ENCODE measurements at places on chromosomes 16 and 17. TPM values are rescaled to one million over a fixed set of nuclear protein-coding genes. Genes with fewer than 3 reads are reported as not detected.
A peak's percentile ranks its signal among the peaks of the same experiment; 100 is the strongest.

- H3K27ac ChIP-seq = no peak overlapping the region
- H3K4me1 ChIP-seq = no peaks in the 10 kb centered on the region
- peaks cover 40% of the 10 kb centered on the region for H3K27me3 ChIP-seq
- H3K4me3 ChIP-seq = no peak overlapping the region
Measured at GRCh38 chr17:81385320-81386111, 9.7 kb upstream of the BAHCC1 start.

- no peak overlapping the region for H3K27ac ChIP-seq
- H3K36me3 ChIP-seq = no peaks in the 10 kb centered on the region
- no peaks in the 10 kb centered on the region for H3K27me3 ChIP-seq
- no peak overlapping the region for H3K4me3 ChIP-seq
- peaks cover 18% of the 10 kb centered on the region for H3K4me1 ChIP-seq
- no peak for DNase-seq
Measured at GRCh38 chr16:89037261-89038152, 56.1 kb upstream of the ACSF3 start.

GRCh38 chr16:85880861-85881260, 18.1 kb upstream of the IRF8 start:
- H3K27me3 ChIP-seq = no peaks in the 10 kb centered on the region
- DNase-seq = no peak
- no peak overlapping the region for H3K4me3 ChIP-seq

- H3K27ac ChIP-seq = peak within 1 kb of the TSS; percentile 61
- H3K4me3 ChIP-seq = peak within 1 kb of the TSS; percentile 70
- H3K4me1 ChIP-seq = peaks cover 42% of the 10 kb centered on the region
- H3K27me3 ChIP-seq = no peaks in the 10 kb centered on the region
Measured at GRCh38 chr16:84647828-84648594, at the start of gene KLHL36. KLHL36 (plus strand) TSS chr16:84648511; CDS start chr16:84650868, 2,357 bp downstream.

DNA sequence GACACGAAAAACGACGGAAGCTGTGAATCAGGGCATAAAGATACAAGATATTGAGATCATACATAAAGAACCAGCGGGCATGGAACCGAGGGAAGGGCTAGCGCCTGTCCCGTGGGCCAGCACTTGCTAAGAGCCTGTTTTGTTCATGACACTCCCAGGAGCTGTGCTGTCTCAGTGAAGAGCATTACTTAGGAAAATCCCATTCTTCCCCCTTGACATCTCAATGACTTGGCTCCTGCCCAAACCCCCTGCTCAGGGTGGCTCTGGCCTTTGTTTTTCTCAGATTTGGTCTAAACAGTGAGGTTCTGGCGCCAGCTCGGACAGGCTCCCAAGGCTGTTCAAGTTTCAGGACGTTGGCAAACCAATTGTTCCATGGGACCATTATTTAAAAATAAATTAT, 79.1 kb upstream of the SEC14L1 start:
- no peaks in the 10 kb centered on the region for H3K4me1 ChIP-seq
- no peak overlapping the region for H3K4me3 ChIP-seq
- no peaks in the 10 kb centered on the region for H3K36me3 ChIP-seq
- H3K27me3 ChIP-seq = no peaks in the 10 kb centered on the region
- no peak for DNase-seq
- H3K27ac ChIP-seq = no peak overlapping the region

- H3K4me3 ChIP-seq = no peak overlapping the region
- H3K4me1 ChIP-seq = peaks cover 70% of the 10 kb centered on the region
- no peak for DNase-seq
- no peak overlapping the region for H3K27ac ChIP-seq
Measured at GRCh38 chr16:11791144-11791828, 5.8 kb downstream of the ZC3H7A start.

DNA sequence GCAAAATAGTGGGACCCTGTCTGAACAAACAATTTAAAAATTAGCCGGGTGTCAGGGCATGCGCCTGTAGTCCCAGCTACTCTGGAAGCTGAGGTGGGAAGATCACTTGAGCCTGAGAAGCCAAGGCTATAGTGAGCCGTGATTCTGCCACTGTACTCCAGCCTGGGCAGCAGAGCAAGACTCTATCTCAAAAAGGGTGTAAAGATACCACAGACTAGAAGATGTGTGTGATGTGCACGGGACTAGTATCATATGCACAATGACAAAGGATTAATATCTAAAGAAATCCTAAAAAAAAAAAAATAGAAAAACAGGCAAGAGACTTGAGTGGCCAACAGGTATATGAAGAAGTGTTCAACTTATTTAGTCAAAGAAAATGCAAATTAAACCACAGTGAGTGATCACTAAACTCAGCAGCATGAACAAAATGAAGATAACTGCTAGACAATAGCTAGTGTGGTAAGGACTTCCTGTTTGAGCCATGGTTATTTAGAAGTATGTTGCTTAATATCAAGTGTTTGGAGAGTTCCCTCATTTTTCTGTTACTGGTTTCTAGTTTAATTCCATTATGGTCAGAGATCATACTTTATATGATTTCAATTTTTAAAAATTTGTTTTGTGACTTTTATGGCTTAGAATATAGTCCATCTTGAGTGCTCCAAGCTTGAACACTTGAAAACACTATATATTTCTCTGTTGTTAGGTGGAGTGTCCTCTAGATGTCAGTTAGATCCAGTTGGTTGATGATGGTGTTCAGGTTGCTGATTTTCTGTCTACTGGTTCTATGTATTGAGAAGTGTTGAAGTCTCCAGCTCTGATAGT, 14.7 kb upstream of the SLX4 start:
- H3K36me3 ChIP-seq = no peaks in the 10 kb centered on the region
- no peak overlapping the region for H3K27ac ChIP-seq
- no peak for DNase-seq
- no peak overlapping the region for H3K4me3 ChIP-seq
- H3K4me1 ChIP-seq = peaks cover 26% of the 10 kb centered on the region
- no peaks in the 10 kb centered on the region for H3K27me3 ChIP-seq

DNA sequence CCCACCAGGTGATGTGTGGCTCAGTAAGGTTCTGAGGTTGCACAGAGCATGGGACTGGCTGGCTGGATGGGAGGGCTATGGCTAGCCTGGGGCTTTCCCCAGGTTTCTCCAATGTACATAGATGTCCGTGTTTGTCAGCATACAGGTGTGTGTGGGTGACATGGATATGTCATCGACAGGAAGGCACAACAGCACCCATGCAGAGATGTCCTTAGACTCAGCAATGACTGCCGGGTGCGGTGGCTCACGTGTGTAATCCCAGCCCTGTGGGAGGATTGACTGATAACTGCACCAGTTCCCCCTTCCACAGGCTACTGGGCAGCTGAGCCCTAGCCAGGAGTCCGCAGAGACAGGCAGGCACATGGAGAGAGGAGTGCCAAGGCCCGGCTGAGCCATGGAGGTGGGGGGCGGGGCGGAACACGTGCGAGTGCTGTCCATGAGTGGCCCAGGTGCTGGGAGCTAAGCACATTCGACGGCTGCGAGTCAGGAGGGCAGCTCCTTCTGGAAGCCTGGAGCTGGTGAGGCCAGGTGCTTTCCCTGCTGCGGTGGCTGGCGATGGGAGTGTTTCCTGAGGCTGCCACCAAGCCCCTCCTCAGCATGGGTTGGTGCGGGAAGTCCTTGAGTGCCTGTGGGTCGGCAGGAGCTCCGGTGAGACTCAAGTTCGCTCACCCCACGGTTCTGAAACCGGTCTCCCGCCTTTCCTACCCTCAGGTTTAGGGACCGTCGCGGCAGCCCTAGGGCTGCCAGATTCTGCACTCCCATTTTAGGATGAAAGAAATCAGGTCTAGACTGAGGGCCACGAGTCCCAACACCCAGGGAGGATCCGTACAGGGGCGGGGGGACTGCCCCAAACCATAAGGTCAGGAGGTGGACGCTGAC, 858 bp upstream of the ASPSCR1 start:
- H3K4me1 ChIP-seq = peaks cover 28% of the 10 kb centered on the region
- H3K27ac ChIP-seq = peak overlapping the region; percentile 72
- peak; percentile 27 for DNase-seq
- peak overlapping the region; percentile 72 for H3K4me3 ChIP-seq

DNA sequence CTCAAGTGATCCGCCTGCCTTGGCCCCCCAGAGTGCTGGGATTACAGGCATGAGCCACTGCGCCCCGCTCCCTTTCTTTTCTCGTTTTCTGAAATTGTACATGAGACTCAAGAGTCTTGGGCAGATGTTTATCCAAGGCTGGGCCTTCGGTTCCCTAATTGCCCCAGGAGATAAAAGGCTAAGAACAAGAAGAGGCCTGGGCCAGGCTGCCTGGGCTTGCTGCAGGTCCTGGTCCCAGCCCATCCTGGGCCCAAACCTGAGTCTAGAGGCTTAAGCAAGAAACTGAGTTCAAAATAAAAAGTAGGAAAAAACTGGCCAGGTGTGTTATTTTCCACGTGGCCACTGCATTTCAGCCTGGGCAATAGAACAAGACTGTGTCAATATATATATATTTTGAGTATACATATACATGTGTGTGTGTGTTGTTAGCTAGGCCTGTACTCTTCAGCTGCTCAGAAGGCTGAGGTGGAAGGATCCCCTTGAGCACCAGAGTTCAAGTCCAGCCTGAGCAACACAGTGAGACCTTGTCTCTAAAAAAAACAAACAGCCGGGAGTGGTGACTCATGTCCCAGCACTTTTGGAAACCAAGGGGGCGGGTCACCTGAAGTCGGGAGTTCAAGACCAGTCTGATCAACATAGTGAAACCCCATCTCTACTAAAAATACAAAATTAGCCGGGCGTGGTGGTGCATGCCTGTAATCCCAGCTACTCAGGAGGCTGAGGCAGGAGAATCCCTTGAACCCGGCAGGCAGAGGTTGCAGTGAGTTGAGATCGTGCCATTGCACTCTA, 6.8 kb upstream of the CLUH start:
- no peaks in the 10 kb centered on the region for H3K27me3 ChIP-seq
- no peak for DNase-seq
- no peaks in the 10 kb centered on the region for H3K4me1 ChIP-seq
- H3K27ac ChIP-seq = no peak overlapping the region
- no peak overlapping the region for H3K4me3 ChIP-seq
- no peaks in the 10 kb centered on the region for H3K36me3 ChIP-seq

DNA sequence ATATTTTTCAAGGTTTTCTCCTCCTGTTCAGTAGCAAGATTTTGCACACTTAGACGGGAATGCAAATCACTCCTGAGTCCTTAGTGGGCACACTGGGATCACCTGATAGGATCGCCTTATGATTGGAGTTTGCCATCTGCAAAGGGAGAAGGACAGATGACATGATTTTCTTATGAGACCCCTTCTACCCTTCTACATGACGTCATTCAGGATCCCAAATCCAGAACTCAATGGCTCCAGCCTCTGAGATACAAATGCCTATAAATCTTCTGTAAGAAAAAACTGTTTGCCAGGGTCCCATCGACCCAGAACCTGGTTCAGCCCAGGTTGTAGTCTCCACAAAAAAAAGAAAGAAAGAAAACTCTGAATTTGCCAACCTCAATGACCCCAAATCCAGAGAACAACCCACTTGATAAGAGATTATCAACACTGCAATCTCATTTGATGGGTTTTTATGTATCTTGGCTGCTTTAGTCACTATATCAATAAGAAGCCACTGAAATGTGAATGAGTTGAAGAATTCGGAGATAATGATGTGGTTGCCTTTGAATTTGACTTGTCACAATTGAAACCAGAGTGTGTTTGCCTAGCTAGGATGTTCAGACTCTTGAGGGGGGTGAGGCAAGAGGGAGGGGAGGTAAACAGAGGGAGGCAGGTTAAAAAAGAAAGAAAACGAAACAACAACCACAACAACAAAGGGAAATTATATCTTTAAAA, 6.7 kb downstream of the ZNF423 start:
- no peak overlapping the region for H3K4me3 ChIP-seq
- H3K4me1 ChIP-seq = no peaks in the 10 kb centered on the region
- no peaks in the 10 kb centered on the region for H3K36me3 ChIP-seq
- peaks cover 7% of the 10 kb centered on the region for H3K27me3 ChIP-seq
- DNase-seq = no peak
- H3K27ac ChIP-seq = no peak overlapping the region

- no peaks in the 10 kb centered on the region for H3K27me3 ChIP-seq
- peaks cover 12% of the 10 kb centered on the region for H3K4me1 ChIP-seq
- peak overlapping the region; percentile 79 for H3K27ac ChIP-seq
Measured at GRCh38 chr17:42554250-42555121, 1.8 kb downstream of the HSD17B1 start.

- no peaks in the 10 kb centered on the region for H3K36me3 ChIP-seq
- no peak for DNase-seq
- peak overlapping the region; percentile 28 for H3K27ac ChIP-seq
- H3K4me3 ChIP-seq = no peak overlapping the region
Measured at GRCh38 chr17:27569884-27570577, 61.0 kb upstream of the LGALS9 start.

GRCh38 chr17:82050152-82050760, 1.4 kb downstream of the RFNG start:
- no peaks in the 10 kb centered on the region for H3K27me3 ChIP-seq
- H3K4me3 ChIP-seq = peak overlapping the region; percentile 26
- no peak for DNase-seq

DNA sequence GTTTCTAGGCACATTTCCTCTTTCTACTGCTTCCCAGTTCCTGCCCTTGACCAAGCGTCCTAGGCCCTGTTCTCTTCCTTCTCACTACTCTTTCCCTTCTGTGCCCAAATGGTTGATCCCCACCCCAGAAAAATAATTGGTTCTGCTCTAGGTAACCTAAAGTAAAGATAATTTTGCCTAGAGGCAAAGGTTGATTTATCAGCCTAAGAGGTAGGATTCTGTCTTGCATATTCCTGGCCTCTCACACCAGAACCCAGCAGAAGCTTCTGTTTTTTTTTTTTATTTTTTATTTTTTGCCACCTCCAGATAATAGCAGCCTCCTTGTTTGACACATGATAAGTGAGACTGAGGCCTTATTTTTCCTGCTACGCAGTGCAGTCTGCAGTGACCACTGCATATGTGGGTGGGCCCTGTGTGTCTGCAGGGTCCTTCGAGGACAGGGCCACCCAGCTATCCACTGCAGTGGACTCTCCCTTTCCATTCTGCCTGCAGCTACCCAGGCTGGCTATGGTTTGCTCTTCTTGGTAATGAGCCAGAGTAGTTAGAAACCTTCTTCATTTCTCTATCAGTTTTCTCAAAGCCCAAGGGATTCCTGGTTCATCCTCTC, 701 bp downstream of the PIPOX start:
- no peak overlapping the region for H3K27ac ChIP-seq
- DNase-seq = no peak
- H3K36me3 ChIP-seq = no peaks in the 10 kb centered on the region
- no peak overlapping the region for H3K4me3 ChIP-seq
- H3K27me3 ChIP-seq = no peaks in the 10 kb centered on the region

GRCh38 chr17:51640108-51640622, 379.8 kb downstream of the UTP18 start:
- no peak overlapping the region for H3K4me3 ChIP-seq
- H3K27ac ChIP-seq = no peak overlapping the region
- H3K27me3 ChIP-seq = no peaks in the 10 kb centered on the region
- H3K36me3 ChIP-seq = no peaks in the 10 kb centered on the region

- peak overlapping the region; percentile 90 for H3K27ac ChIP-seq
- peak; percentile 41 for DNase-seq
- H3K4me1 ChIP-seq = peaks cover 17% of the 10 kb centered on the region
- H3K36me3 ChIP-seq = peaks cover 29% of the 10 kb centered on the region
- no peaks in the 10 kb centered on the region for H3K27me3 ChIP-seq
Measured at GRCh38 chr16:71846431-71846830, 655 bp downstream of the ATXN1L start.

GRCh38 chr16:57651344-57652333, 16.5 kb upstream of the ADGRG3 start:
- H3K4me1 ChIP-seq = peaks cover 47% of the 10 kb centered on the region
- H3K27me3 ChIP-seq = no peaks in the 10 kb centered on the region
- H3K27ac ChIP-seq = no peak overlapping the region
- H3K36me3 ChIP-seq = no peaks in the 10 kb centered on the region
- DNase-seq = peak; percentile 34

The ZP2 gene
- not detected for total RNA-seq

The TMEM235 gene
- not detected for total RNA-seq

The ASGR1 gene
- total RNA-seq = 0.46 TPM

The SOX8 gene
- total RNA-seq = 0.39 TPM

The KRTAP2-2 gene
- not detected for total RNA-seq

The SLC52A1 gene
- 0.64 TPM for total RNA-seq
